ENCODE measurements at places on chromosomes 12 and 14.

- peak; percentile 49 for DNase-seq
These were observed 192.4 kb upstream of the SLC16A7 start for GRCh38 chr12:59403259-59403932.

- DNase-seq = no peak
These were observed 151.1 kb downstream of the SAMD4A start for GRCh38 chr14:54718046-54718445.

DNA sequence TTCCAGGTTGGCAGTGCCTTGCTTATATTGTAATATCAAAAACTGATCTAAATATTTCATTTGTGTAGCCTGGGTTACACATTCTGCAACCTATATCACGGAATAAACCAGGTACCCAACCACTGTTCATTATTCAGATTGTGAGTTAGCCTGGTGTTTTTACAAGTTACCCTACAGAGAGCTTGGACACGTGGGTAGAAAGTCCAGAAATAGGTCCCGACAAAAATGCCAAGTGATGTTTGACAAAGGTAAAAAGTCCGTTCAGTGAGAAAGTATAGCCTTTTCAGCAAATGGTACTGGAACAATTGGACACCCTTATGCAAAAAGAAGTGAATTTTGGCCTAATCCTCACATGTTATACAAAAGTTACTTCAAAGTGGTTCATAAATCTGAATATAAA lies 17.6 kb upstream of the EVL start:
- no peak for DNase-seq

- no peak for DNase-seq
These were observed at the start of gene KRT72 for GRCh38 chr12:52600941-52601481. TSS of gene KRT72 (minus strand) at chr12:52601463. CDS start at chr12:52601452, 11 bp downstream.

DNA sequence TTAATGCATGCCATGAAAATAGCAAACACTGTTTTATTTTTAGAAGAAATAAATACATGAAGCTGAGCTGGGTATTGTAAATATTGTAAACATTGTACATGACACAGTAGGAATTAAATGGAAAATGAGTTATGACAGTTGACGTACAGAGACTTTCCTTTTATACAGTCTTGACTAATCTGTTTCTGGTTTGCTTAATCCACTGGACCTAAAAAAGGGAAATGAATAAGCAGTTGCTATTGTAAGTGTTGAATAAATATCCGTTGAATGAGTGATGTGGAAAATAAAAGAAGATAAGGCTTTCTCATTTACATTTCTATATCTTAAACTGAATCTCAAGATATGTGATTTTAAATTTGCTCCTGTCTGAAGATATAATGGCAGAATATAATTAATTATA lies 15.0 kb downstream of the PMCH start:
- no peak for DNase-seq

DNA sequence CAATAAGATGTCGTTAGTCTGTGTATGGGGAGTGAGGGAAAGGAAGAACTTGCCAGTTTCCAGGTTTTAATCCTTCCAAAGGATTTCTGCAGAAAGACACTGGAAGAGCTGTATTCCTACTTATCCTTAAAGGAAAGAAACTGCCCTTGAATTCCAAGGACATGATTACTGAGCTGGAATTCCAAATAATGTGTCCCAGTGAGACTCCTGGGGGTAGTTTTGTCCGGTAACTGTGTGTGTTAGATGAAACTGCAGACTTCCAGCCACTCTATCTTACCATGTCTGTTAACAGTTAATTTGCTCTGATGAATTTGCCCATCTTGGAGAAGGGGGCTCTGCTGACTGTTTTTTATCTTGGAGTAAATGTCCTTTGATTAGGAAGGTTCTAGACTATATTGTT lies 33.0 kb downstream of the CKB start:
- DNase-seq = no peak

DNA sequence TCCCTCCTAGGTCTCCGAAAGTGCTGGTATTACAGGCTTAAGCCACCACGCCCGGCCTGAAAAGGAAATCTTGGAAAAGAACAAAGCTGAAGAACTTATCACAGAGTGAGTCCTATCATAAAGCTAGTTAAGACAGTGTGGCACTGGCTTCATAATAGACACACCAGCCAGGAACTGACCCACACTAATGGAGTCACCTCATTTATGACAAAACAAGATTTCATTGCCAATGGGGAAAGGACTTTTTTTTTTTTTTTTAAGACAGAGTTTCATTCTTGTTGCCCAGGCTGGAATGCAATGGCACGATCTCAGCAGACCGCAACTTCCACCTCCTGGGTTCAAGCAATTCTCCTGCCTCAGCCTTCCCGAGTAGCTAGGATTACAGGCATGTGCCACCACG lies 15.7 kb downstream of the KDM2B start:
- no peak for DNase-seq

DNA sequence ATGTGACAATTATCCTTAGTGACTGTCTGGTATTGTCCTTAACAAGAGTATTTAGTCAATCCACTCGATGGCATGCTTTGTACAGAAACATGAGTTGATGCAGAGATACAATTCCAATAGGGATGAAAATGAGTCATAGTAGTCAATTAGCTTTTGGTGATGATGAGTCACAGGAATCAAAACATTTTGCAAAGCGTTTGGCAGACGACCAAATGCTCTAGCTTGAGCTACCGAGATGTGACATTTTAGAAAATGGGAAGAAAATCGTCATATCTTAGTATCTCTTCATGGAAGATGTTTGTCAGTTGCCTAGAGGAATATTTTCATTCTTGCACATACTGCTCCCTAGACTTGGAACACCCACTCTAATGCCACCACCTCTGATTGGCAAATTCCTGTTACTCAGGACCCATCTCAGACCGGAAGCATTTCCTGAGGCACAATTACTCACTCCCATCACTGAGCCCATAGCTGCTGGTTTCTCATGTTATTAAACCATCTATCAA lies 95.0 kb downstream of the LMNTD1 start:
- DNase-seq = no peak

GRCh38 chr14:95993768-95994592 lies 45.2 kb upstream of the C14orf132 start:
- peak; percentile 94 for DNase-seq

DNA sequence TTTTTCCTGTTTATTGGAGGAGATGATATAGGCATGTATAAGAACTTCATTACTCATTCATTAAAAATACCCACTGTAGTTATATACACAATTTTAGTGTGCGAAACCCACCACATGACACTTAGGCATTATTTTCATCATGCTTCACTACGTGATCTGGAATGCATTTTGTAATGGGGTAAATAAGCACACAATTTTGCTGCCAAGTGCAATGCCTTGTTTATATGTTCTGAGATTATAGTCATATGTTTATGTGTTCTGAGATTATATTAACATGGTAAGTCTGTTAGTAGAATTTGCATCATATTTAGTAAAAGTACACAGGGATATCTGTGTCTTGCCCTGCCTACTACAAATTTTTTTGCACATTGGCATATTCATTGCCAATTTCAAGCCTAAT lies 1123.0 kb downstream of the LRFN5 start:
- DNase-seq = no peak

GRCh38 chr14:99479160-99479905 lies 1.3 kb downstream of the SETD3 start:
- DNase-seq = no peak

DNA sequence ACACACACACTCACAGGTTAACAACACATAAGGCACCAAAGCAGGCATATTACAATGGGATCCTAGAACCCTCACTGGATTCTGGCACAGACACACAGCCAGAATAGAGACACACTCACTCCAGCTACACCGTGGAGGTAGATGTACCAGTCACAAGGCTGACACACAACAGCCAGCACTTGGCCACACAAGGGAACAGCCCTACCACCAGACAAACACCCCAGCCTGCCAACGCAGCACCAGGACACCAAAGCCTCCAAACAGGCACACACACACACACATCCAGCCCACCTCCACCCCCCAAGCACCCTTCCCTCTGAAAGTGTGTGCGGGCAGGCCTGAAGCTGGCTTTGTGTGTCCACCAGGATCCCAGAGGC lies 10.9 kb upstream of the ITGB7 start:
- DNase-seq = no peak

GRCh38 chr14:68075382-68076029 lies 255.9 kb downstream of the RAD51B start:
- DNase-seq = no peak

GRCh38 chr12:82593901-82594396 lies 92.8 kb upstream of the TMTC2 start:
- peak; percentile 71 for DNase-seq

DNA sequence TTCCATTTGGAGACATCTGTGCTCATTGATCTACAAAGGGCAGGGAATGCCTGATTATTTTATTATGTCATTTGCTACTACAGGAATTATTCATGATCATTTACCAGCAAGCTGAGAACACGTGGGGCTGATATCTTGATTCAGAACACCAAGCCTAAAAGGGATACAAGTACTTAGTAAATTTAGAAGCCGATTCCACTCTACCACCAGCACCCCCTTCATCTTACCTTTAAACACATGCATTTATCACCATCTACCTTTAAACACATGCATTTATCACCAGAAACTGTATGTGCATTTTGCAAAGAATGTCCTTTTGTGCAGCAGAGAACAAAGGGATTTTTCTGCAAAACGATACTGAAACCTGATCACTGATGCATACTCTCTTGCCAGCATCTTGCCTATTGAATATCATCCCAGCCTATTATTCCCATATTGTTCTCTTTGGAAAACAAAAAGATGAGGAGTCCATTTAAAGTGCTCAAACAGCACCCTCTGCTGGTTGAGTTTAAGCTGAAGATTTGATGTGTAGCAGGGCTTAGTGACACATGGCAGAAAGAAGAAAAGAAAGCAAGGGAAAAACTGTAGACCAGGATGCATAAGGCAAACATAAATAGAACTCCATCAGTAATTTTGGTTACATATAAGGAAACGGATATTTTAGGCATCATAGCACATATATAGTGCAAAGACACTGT lies 132.6 kb upstream of the PLEKHG7 start:
- peak; percentile 89 for DNase-seq

- DNase-seq = no peak
These were observed 8.3 kb downstream of the TSPAN11 start for GRCh38 chr12:30934811-30935210.

- DNase-seq = no peak
These were observed 23.3 kb upstream of the NEK9 start for GRCh38 chr14:75150150-75150549.

DNA sequence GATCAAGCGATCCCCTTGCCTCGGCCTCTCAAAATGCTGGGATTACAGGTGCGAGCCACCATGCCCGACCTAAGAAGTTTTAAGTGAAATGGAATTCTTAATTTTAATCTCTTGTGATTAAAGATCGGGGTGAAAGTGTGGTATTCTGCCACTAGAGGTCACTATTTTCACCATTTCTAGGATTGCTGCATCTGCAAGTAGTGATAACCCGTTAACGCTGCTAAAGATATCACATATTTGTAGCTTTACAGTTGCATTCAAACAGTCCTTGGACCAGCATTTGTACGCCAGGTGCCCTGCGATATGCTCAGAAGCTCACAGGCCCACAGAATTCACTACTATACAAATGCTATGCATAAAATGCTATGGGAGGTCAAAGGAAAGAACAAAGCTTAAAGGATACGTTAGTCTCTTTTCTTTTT lies 19.3 kb downstream of the CCDC62 start:
- peak; percentile 54 for DNase-seq

DNA sequence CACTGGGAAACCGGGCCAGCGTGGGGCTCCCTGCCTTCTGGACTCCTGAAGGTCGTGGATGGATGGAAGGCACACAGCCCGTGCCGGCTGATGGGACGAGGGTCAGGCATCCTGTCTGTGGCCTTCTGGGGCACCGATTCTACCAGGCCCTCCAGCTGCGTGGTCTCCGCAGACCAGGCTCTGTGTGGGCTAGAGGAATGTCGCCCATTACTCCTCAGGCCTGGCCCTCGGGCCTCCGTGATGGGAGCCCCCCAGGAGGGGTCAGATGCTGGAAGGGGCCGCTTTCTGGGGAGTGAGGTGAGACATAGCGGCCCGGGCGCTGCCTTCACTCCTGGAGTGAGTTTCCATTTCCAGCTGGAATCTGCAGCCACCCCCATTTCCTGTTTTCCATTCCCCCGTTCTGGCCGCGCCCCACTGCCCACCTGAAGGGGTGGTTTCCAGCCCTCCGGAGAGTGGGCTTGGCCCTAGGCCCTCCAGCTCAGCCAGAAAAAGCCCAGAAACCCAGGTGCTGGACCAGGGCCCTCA lies 26.9 kb downstream of the HIP1R start:
- DNase-seq = no peak

GRCh38 chr14:33799705-33800570 lies 150.9 kb downstream of the EGLN3 start:
- DNase-seq = no peak

DNA sequence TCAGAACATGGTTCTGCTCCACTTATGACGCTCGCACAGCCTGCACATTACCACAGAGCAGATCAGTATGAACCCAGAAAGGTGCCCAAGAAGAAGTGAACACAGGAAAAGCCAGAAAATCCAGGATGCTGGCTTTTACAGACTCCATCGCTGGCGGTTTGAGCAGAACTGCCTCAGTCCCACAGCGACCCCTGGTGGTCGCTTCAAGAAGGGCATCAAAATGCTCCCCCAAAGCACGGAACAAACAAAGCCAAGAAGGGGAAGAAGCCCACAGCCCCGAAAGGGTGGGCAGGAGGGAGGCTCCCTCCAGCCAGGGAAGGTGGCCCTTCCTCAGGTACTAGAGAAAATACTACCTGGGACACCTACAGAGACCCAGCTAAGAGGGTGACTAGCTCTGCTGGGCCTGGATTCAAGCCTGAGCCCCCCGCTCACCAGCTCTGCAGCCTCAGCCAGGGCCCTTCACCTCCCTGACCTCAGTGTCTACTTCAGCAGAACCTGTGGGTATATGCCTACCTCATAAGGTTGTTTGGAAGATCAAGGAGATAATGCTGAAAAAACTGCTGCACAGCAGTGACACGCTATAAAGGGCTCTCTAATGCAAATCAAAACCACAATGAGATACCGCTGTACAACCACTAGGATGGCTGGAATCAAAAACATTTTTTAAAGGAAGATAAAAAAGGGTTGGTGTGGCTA lies 98.1 kb downstream of the NCOR2 start:
- DNase-seq = no peak

DNA sequence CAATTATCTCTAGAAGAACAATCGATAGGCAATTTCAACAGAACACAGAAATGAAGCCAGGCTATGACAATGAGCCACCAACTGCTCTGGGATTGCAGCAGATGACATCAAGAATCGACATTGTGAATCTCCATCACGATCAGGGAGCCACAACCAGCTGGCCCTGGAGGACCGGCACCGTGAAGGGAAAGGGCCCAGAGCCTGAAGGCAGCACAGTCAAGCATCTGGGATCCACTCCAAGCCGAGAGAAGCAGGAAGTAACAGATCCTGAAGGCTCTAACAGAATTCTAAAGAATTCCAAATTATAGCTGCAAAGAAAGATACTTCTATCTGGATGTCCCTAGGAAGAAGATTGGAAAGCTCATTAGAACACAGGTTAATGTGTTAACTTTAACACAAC lies 61.0 kb downstream of the LRRC74A start:
- no peak for DNase-seq
